Activated naive CD4-positive, alpha-beta T cell (primary cell): ENCODE measurements at places on chromosomes 2 and 18.

- DNase-seq: no peak
These were observed 512.5 kb upstream of the LRRTM4 start for GRCh38 chr2:78034706-78035105.

DNA sequence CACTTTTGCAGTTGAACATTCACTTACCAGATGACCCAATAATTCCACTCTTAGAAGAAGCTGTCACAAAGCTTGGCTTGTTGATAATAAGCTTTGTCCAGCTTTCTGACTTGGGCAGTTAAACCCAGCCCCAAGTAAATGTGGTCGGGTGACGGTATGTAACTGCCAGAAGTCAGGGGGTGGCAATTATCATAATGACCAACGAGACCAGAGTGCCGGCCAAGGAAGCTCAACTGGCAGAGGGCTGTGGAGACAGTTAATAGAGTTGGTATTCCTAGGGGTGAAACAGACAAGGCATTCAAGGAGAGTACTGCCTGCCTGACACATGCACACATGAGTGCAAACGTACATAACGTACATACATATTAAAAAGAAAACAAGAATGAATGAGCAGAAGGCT, 116.7 kb downstream of the EIPR1 start:
- no peak for DNase-seq

DNA sequence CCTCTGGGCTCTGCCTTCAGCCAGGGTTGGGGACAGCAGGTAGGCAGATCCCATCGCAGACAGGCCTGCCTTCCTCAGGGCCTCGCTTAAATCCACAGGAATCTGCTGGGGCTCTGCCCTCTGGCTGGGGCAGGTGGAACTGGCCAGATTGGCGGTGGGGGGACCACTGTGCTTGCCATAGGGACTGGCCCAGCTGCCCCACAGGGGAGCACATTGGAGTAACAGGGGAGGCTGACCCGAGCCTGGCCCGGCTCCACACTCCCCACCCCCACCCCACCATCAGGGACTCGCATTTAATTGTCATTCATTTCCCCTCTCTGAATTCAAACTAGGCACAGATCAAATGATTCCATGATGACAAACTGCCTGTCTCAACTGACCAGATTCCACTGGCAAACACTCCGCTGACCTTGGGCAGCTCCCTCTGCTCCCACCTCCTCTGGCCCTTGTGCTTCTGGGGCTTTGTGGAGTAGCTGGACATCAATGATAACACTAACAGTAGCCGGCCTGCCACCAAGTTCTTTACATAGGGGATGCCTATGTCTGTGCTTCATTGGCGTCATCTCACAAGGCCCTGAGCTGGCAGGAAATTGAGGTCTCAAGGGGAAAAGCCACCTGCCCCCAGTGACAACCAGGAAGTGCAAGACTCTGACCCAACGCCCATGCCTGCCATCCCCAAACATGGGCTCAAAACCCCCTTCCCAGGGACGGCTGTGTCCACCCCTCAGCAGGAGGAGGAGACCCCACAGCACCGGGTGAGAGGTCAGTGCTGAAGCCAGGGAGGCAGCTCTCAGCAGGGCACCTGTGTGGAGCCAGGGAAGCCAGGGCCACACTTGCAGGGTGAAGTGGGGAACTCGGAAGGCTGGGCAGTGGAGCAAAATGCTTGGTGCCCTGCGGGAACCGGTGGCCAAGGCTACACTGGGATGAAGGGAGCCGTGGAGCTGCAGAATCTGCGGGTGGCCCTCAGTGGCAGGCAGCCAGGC, 2.1 kb upstream of the B3GNT7 start:
- DNase-seq: no peak

DNA sequence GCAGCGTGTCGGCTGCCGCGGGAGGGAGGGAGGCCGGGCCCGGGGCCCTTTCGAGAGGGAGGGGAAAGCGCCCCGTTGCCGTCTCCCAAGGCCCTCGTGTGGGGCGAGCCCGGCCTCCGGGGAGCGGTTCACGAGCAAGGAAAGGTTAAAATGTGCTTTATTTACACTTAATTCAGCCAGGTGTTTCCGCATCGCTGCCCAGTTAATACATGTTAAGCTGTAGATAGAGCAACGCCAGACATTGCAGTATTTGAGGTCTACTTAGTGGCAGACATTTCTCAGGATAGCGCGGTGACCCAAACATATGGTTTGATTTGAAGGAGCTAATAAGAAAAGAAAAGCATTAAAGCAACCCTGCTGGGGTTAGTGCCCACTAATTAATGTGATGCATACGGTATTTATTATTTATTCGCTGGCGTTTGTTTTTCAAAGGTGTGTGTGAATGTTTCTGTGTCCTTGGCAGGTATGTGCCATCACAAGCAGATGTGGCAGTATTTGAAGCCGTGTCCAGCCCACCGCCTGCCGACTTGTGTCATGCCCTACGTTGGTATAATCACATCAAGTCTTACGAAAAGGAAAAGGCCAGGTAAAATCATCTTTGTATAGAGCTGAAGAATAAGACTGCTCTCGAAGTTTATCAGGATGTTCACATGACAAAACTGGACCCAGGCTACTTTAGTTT, 571 bp downstream of the EEF1B2 start:
- no peak for DNase-seq

GRCh38 chr2:22879009-22879863, 505.7 kb upstream of the KLHL29 start:
- no peak for DNase-seq

DNA sequence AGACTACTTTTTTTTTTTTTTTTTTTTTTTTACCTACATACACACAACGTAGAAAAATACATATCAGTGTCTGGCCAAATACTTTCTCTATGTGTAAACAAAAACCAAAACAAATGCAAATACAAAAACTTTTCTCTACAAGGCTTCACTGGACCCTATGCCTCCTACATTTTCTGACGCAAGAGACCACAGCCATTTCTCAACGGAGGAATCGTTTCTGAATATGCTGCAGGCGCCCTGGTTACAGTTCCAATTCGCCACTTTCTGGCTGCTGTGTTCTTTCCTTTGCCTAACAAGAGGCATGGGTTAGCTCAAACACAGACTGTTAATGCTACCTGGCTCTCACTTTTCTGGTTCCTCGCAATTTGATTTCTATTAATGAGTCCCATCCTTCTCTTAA, 96.4 kb downstream of the EPB41L3 start:
- no peak for DNase-seq

- DNase-seq: no peak
These were observed 73.7 kb downstream of the RFTN2 start for GRCh38 chr2:197601726-197602125.

GRCh38 chr18:35030277-35030989, 10.8 kb upstream of the MAPRE2 start:
- DNase-seq: no peak

DNA sequence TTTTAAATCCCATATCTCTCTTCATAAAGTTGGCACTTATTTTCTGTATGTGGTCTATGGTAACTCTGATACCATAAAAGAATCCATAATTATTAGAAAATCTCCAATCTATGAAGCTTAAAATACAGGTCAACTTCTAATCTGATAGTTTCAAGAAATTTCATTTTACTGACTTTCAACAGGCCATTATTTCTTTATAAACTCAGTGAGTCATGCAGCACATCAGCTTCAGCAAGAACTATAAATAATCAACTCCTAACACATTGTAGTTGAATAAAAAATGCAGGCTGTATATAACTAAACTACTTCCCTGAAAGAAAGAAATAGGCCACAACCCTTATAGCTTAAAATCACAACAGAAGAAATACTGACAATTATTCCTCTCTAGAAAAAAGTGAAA, 204.3 kb upstream of the CCDC150 start:
- DNase-seq: no peak

- no peak for DNase-seq
These were observed 8.8 kb downstream of the DYSF start for GRCh38 chr2:71462056-71462605.

GRCh38 chr2:121194626-121195025, 90.4 kb downstream of the TFCP2L1 start:
- DNase-seq: no peak

GRCh38 chr2:39099870-39100728, 20.8 kb downstream of the SOS1 start:
- no peak for DNase-seq

GRCh38 chr2:127857265-127857808, 618 bp downstream of the POLR2D start:
- no peak for DNase-seq

- DNase-seq: no peak
These were observed 78.5 kb upstream of the STK17B start for GRCh38 chr2:196249860-196250259.

GRCh38 chr18:2716394-2717326, 61.1 kb downstream of the SMCHD1 start:
- DNase-seq: no peak

DNA sequence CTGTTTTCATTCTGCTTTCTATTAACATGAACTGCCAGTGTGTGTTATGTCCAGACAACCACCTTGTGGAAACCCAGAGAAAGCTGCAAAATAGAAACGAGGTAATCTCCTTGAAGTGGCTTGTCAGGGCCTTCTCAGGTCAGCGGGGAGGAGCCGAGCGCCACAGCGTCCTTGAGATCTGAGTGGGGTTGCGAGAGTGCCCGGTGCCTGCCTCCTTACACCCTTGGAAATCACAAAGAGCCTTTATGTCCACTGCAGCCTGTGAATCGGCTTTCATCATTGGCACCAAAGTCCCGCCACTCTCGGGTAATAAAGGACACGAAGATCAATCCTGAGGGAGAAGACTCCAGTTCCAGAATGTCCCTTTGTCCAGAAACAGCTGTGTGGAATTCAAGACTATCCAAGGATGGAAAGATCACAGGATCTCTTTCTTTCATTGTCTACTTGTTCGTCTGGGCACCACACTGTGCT, 135.2 kb downstream of the HRH4 start:
- DNase-seq: no peak

- no peak for DNase-seq
These were observed 2.6 kb downstream of the SCN9A start for GRCh38 chr2:166373105-166373504.

GRCh38 chr2:25912851-25913695, 34.8 kb upstream of the ASXL2 start:
- no peak for DNase-seq
